Hematopoietic multipotent progenitor cell (in vitro differentiated cells): ENCODE measurements at places on chromosomes 7 and 10.

GRCh38 chr10:51073453-51074237, 642 bp upstream of the PRKG1 start:
- no peak for DNase-seq

GRCh38 chr10:131206111-131206995, 105.2 kb downstream of the TCERG1L start:
- DNase-seq: no peak

GRCh38 chr7:91346426-91346825, 82.2 kb downstream of the FZD1 start:
- DNase-seq: no peak

- no peak for DNase-seq
Measured at GRCh38 chr7:129840757-129841156, 112.0 kb downstream of the UBE2H start.

GRCh38 chr7:83178796-83179195, 16.1 kb upstream of the PCLO start:
- no peak for DNase-seq
